Lung (tissue), 17 donors: ENCODE measurements at places on chromosomes 4 and X. TPM values are rescaled to one million over a fixed set of nuclear protein-coding genes. Genes with fewer than 3 reads are reported as not detected.

Gene NR0B1
- not detected for polyA plus RNA-seq

Gene PCDH11X
- 0.02 TPM for polyA plus RNA-seq

Gene NPNT
- polyA plus RNA-seq, result 41.0 TPM

Gene CYP2U1
- polyA plus RNA-seq, result 2.1 TPM

Gene SLC25A4
- polyA plus RNA-seq, result 29.8 TPM

Gene SLITRK4
- polyA plus RNA-seq, result 0.12 TPM

Gene APEX2
- polyA plus RNA-seq, result 15.4 TPM

Gene USP26
- not detected for polyA plus RNA-seq

Gene AFM
- not detected for polyA plus RNA-seq

Gene DTHD1
- polyA plus RNA-seq, result 1.5 TPM

Gene FAM241A
- polyA plus RNA-seq, result 4.2 TPM

Gene NOX1
- 0.08 TPM for polyA plus RNA-seq

Gene TEX11
- not detected for polyA plus RNA-seq
